RPMI8226 (cell line): ENCODE measurements at places on chromosomes 5 and 9.
A peak's percentile ranks its signal among the peaks of the same experiment; 100 is the strongest.

DNA sequence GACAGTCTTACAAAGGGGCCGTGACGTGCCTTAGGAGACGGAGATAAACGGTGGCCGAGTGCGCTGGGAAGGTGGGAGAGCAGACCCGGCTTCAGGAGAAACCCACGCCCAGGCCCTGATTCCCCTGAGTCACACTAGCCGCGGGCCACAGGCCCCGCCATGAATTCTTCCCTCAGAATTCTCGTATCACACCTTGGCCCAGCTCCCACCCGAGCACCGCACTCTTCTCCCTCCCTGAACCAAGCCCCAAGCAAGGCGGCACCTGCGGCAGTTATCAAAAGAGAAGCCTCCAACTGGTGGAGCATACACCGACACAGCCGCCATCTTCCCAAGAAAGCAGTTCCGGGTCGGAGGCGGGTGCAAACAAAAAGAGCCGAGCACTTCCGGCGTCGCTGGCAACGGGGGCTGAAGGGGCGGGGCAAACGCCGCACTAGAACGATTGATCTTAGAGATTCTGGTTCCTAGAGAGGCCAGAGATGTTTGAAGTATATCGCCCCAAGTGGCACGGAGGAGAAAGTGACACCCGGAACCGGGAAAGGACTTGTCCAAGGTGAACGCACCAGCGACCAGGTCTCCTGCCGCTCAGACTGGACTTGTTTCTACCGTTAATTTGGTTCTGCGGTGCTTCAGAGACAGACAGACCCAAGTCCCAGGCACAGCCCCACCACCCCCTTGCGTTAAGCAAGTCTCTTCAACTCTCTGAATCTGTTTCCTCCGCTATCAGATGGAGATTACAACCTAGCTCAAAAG, at the start of gene PSMB7:
PSMB7 (minus strand) TSS at position 341 of the 750 bp plus-strand sequence; CDS start at position 324, 17 bp downstream.
- DNase-seq, result peak; percentile 99

DNA sequence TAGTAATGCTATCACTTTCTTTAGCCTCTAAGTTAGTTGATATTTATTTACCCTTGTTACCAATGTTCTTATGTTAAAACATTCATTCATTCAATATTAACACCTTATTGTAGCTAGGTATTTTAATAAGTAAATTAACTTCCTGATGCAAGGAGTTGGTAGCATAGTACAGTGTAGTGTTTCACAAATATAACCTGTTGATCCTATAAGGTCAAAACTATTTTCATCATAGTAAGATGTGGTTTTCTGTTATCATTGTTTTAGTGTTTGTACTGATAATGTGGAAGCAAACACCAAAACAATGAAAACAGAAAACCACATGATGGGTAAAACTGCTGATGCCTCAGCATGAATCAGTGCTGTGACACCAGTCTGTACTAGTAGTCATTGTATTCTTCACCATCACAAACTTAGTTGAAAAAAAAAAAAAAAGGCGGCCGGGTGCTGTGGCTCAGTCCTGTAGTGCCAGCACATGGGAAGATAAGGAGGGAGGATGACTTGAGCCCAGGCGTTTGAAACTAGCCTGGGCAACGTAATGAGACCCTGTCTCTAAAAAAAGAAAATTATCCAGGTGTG, 36.5 kb downstream of the ZCCHC7 start:
- no peak for DNase-seq

GRCh38 chr9:93031629-93032430, 26.7 kb upstream of the SUSD3 start:
- no peak for DNase-seq

GRCh38 chr9:28471261-28471660, 898.0 kb upstream of the C9orf72 start:
- DNase-seq, result no peak

DNA sequence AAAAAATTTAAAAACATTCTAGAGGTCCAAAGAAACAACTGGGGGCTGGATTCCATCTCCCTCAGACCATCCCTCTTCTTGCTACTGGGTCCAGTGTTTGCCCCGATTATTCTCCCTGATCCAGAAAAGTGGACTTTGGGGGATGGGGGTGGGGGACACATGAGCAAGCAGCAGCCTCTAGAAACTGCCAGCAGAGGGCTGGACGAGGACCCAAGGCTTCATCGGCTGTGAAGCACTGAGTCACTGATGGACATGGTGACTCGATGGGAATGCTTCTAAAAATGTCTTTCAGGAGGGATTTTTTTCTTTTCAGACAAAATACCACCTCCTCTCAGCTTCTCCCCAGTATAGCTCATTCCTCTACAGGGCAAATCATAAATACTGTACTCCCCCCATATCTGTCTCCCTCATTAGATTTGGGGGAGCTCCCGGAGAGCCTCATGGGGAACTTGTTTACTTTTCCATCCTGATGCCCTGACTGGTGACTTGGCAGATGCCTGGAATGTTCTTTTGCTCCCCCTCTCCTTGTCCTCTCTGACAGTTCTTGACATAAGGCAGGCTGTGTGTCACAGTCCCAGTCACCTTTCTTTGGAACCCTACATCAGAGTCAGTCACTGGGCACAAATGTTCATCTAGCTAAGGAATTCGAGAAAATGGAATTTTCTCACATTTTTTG, 67.2 kb upstream of the STC2 start:
- DNase-seq, result no peak

DNA sequence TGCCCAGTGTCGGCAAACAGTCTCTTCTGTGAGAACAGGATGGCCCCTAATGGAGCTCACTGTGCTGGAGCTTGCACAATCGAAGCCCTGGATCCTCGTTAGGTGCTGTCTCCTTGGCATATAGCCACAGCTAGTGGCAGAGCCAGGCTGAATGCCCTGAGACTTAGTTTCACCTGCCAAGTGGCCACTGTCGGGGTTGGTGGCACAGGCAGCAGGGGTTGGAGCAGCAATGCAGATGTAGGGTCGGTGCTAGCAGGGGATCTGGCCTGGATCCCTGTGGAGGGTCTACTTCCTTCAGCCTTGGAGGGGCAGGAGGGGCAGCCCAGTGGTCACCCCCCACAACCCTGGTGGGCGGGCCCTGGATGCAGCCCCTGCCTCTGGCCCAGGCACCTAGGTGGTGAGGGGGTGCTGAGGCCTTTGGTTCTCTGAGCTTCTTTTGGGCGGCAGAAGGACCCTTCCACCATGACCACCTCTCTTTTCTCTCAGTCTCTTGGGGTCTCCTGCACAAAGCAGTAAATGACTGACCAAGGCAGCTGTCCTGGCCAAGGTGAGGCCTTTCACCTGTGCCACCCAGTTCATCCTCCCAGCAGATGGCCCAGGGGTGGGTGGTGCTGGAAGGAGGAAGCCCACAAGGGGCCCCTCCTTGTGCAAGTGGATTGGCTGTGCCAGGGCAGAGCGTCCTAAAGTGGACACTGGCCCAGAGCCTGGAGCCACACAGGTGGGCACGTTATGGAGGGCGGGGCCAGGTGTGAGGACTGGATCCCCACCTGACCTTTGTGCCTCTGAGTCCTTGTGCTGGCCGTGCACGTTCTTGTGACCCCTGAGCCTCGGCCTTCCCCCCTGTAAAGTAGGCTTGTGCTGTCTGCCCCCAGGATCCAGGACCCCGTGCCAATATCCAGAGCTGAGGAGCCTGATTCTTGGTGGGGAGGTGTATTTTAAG, 44.8 kb downstream of the PHF2 start:
- no peak for DNase-seq

DNA sequence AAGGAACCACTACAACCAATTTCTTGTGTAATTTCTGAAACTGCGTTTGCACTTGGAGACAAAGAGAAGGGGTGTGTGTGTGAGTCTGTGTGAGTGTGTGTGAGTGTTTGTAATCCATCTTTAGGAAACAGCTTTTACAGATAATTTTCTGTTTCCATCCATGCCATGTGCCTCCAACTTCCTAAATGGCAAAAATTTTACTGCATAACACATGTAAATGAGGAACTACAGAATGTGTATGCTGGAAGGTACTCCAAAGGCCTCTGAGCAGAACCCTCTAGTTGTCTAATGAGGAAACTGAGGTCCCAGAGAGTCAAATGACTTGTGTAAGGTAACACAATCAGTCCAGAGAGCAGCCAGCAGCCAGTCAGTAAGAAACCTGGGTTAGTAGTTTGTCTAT, 20.8 kb downstream of the MAMDC2 start:
- DNase-seq, result no peak

DNA sequence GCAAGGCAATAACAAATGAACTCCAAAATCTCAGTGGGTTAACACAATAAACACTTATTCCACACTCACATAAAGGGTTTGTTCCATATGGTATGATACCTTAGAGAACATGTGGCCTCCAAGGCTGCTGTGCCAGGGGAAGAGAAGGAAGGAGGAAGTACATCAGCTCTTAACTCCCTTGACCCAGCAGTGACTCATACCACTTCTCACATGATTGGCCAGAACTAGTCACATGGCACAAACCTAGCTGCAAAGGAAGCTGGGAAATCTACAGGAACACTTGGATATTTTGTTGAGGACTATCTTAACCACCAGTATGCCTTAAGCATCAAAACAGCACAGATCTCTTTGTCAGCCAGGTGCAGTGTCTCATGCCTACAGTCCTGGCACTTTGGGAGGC, 99.3 kb downstream of the SLIT3 start:
- no peak for DNase-seq

- no peak for DNase-seq
Measured at GRCh38 chr9:2059274-2059929, 44.3 kb downstream of the SMARCA2 start.

DNA sequence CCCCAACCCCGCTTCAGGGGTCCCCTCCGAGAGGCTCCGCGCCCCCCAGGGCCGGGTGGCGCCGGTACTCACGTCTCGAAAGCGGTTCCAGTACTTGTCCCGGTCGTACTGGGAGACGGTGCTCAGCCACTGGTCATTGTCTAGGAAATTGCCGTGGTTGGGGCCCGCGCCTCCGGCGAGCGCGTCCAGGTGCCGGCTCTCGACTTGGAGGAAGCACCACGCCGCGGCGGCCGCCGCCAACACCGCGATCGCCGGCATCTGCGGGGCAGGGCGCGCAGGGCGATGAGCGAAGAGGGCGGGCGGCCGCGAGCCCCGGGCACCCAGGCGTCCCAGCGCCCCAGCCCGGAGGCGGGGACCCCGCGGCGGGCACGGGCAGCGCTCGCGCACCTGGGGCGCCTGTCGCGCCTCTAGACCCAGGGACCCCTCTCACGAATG, 808 bp downstream of the SPOCK1 start:
- DNase-seq, result no peak

GRCh38 chr5:179841621-179842020, 17.0 kb downstream of the MRNIP start:
- no peak for DNase-seq

- no peak for DNase-seq
Measured at GRCh38 chr5:88544136-88544645, 275.5 kb upstream of the TMEM161B start.

DNA sequence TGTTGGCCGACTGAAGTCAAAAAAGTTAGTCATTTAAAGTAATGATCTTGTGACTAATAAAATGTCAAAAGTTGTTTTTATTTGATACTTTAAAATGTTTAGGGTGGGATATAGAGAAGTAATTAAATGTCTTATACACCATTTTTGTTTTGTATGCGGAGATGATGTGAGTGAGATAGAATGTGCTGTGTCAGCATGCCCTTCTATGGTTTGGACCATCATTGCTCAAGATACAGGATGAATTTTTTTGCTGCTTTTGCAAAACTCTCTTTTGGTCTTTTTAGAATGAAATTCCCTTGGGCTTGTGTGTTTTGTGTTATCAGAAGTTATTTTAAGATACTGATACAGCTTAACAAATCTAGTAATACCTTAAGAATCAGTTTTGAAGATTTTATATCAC, 12.5 kb downstream of the SRFBP1 start:
- DNase-seq, result no peak

DNA sequence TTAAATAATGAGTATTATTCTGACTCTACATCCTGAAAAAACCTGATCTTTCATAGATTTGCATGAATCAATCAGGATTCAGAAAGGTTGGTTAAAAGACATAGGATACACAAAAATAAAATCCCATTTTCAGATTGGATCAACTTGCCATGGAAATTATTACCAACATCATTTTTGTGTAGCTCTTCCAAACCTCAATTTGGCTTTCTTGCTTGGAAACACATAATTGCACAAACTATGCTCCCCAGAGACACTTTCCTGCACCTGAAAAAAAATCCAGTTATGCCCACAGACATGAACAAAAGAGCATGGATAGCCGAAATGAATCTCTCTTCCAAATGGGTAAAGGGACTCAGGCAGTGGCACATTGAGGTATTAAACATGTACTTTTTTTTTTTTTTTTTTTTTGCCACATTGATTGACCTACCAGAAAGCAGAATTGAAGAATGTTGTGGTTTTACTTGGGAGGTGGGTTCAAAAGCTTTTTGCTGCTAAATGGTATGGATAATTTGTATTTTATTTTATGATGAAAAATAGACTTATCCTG, 135.4 kb upstream of the FBN2 start:
- DNase-seq, result no peak

- DNase-seq, result no peak
Measured at GRCh38 chr5:115079924-115080623, 89.6 kb downstream of the TRIM36 start.

DNA sequence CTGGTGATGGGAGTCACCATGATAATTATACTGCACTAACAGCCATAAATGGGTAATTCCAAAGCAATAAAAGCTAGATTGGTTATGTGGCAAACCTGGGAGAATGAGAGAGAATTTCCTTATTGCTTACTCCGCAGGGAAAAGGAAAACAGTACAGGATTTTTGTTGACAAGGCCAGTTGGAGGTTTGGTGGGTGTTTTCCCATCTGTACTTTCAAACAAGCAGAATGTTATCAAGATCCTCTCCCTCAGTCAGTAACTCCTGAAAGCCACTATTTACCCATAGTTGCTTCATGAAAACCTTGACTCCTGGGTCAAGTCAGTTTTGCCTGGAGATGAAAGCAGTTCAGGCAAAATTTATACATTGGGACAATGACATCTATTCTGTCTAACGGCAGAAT, 26.4 kb downstream of the IL9 start:
- no peak for DNase-seq

- no peak for DNase-seq
Measured at GRCh38 chr9:13446938-13447842, 167.7 kb upstream of the MPDZ start.

GRCh38 chr5:151005187-151005949, 15.0 kb upstream of the GPX3 start:
- no peak for DNase-seq

- no peak for DNase-seq
Measured at GRCh38 chr5:139882961-139883539, 87.4 kb downstream of the PSD2 start.

- no peak for DNase-seq
Measured at GRCh38 chr5:82004511-82004910, 32.7 kb downstream of the ATG10 start.

DNA sequence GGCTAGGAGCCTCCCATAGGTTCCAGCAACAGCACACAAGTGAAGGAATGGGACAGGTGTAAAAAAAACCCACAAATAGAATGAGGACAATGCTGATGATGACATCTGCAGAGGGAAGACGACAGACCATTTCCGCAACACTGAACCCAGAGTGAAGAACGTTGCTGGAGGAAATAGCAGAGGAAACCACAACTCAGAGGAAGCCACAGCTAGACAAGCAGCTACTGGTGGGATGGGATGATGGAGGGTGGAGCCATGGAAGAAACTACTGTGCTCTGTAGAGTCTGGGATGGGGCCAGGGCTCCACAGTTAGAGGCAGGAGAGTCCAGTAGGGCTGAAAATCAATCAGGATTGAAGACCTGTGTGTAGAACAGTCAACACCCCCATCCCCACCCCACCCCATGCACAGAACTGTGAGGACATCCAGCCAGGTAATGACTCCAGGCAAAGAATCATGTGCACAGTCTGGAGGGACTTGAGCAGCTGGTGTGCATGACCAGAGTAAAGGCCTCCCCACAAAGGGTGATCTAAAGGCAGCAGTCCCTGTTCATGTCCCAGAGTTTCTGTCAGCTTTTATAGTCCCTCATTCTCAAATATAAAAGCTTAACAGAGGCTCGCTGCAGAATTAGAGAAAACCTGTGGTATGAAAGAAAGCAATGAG, 65.2 kb upstream of the SPIN1 start:
- DNase-seq, result peak; percentile 12

- DNase-seq, result no peak
Measured at GRCh38 chr5:54001976-54002775, 308.2 kb downstream of the ARL15 start.
